Left lung (tissue), 14 donors: ENCODE measurements at places on chromosomes 7 and 10.
A peak's percentile ranks its signal among the peaks of the same experiment; 100 is the strongest.

- no peak for DNase-seq
Observed at GRCh38 chr7:152336754-152337368, 98.9 kb downstream of the KMT2C start.

- DNase-seq = no peak
Observed at GRCh38 chr7:35035511-35035961, 1.7 kb downstream of the DPY19L1 start.

DNA sequence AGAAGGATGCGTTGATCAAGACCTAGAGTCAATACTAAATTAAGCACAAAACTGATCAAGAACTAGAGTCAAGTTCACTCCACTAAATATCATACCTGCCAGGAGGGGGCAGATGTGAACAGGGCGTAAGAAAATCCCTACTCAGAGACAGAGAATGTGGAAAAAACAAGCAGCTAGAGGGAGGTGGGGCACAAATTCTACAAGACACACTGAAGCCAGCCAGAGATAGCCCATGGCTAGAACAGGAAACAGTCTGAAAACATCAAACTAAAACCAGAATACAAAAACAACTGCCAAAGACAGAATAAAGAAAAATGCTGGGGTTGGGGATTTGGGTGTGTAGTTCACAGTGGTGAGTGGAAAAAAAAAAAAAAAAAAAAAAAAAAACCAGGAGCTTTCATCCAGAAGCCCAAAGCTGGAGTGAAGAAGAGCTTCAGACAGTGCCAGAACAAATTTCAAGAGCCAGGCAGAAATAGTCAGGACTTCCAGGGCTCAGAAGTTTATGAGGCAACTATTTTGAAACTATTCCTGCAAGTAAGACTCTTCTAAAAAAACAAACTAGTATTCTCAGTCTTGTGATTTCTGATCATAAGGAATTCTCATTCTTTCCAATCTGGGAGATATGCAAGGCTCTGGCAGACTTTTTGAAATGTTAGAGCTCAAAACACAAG is 118.3 kb downstream of the CCDC71L start:
- no peak for DNase-seq

GRCh38 chr7:157442456-157442855 is 105.7 kb downstream of the DNAJB6 start:
- no peak for DNase-seq

DNA sequence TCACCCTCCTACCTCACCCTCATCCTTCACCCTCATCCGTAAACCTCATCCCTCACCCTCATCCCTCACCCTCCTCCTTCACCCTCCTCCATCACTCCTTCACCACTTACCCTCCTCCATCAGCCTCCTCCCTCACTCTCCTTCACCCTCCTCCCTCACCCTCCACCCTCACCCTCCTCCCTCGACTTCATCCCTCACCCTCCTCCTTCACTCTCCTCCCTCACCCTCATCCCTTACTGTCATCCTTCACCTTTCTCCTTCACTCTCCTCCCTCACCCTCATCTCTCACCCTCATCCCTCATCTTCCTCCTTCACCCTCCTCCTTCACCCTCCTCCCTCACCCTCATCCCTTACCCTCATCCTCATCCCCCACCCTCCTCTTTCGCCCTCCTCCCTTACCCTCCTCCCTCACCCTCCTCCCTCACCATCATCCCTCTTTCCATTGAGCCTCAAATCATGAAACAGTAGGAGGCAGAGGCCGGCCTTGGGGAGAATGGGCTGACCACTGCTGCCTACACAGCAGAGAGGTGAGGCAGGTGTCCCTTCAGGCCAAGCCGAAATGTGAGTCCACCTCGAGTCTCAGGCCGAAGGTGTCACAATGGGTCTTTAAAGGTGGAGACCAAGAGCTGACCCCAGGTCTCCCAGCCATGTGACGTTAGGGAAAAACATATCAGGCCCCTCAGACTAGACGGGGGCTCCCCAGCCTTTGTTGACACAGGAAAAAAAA is 53.0 kb downstream of the PDGFA start:
- no peak for DNase-seq

- DNase-seq = no peak
Observed at GRCh38 chr7:25598765-25599164, 370.5 kb upstream of the NPVF start.

DNA sequence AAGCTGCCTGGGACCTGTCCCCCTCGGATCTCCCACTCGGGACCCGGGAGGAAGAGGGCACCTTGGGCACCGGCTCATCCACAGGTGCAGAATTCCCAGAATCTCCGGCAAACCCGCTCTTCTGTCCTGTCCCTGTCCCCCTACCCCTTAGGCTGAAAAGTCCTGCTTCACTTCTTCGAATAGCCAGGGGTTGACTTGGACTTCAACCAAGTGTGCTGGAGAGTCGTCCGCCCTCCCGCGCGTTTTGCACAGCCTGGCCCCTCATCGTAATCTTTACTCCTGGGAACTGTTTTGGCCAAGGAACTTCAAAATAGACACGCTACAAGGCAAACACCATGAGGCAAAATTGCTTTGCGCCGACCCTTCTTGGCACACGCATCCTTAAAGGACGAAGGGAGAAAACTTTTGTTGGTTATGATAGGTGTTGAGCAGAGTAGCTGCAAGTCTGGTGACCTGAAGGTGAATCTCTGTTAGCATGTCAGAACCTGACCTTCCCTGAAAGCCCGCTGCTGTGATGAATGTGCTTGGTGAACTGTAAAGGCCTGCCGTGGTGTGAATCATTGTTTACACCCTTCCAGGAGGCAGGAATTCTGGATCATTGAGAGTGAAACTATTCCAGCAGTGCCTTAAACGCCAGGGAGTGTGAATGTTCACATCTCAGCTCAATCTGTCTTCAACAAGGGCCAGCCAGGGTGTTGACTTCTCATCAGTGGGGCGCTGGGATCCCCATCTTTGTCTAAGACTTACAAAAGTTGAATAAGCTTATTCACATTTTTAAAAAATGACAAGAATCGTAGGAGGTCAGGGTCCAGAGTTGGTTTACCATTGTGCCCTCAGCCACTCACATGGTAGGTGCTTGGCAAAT is 589 bp upstream of the RAPGEF5 start:
- no peak for DNase-seq

DNA sequence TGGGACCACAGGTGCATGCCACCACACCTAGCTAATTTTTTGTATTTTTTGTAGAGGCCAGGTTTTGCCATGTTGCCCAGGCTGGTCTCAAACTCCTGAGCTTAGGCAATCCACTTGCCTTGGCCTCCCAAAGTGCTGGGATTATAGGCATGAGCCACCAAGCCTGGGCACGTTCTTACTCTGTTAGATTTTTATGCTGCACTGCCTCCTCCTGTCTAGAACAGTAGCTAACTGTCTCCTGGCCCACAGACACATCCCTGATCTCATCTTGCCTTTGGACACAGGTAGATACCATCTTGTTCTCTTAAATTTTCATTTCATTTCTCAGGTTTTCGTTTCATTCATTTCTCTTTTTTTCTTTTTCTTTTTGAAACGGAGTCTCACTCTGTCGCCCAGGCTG is 41.1 kb downstream of the BLVRA start:
- DNase-seq = no peak

DNA sequence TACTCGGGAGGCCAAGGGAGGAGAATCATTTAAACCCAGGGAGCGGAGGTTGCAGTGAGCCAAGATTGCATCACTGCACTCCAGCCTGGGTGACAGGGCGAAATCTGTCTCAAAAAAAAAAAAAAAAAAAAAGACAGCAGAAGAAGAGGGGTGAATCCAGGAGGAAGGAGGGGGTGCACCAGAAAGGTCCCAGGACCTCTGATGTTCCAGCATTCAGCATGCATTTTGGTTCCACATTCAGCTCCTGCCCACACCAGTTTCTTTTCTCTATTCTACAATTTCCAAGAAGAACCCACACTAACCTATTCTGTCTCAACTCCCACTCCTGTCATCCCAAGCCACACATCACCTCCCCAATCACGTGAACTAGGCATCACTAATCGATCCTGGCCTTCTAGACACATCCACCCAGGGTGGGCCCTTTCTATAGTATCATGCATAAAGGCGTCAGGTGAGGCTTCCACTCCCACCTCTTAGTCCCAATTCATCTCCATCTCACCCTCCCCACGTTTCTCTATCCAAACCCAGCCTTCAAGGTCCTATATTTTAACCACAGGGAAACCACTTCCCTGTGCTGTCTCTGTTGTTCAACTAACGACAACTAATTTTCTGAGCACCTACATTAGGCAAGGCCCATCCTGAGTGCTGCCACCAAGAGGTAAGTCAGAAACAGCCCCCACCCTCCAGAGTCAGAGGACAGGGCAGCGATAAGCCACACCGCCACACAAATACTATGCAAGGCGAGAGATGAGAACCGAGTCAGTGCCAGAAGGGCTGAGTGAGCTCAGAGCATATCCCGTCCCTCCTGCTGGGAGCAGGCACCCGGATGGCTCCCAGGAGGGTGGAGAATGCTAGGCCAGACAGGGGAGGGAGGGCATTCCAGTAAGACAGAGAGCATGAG is 2.2 kb downstream of the ANXA11 start:
- no peak for DNase-seq

DNA sequence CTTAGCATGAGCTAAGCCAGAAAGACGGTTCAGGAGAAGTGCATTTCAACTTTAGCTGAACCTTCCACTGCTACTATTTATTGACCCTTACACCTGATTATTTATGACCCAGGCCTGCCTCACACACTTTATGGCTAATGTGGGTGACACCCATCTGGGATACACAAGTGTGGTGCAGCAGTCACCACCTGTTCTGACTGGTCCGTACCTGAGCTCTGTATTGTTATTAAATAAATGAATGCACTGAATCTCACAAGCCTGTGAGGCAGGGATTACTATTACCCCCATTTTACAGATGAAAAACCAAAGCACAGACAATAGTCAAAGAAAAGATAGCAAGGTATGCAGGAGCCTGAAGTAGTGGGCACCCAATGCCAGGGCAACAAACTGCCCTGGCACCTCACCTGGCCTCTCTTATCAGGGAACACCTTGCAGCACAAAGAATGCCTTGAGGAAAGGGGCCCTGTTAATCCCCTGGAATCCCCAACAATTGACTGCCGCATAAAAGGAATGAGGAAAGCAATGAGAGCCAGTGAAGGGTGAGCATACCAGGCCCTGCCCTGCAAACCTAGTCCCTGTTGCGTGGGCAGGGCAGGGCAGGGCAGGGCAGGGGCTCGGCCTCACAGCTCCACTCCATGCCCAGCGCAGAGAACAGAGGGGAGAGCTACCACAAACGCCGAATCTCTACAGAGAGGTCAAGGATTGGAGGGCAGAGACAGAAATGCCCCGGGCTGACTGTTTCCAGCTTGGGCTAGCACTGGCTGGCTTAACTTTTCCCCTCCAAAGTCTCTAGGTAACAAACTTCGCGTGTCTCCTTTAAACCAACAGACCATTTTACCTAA is 1.3 kb downstream of the ANXA11 start:
- no peak for DNase-seq

- DNase-seq = no peak
Observed at GRCh38 chr10:46266306-46266985, 20.4 kb upstream of the ANTXRL start.

GRCh38 chr10:98074315-98074911 is 44.0 kb upstream of the CRTAC1 start:
- DNase-seq = peak; percentile 14

DNA sequence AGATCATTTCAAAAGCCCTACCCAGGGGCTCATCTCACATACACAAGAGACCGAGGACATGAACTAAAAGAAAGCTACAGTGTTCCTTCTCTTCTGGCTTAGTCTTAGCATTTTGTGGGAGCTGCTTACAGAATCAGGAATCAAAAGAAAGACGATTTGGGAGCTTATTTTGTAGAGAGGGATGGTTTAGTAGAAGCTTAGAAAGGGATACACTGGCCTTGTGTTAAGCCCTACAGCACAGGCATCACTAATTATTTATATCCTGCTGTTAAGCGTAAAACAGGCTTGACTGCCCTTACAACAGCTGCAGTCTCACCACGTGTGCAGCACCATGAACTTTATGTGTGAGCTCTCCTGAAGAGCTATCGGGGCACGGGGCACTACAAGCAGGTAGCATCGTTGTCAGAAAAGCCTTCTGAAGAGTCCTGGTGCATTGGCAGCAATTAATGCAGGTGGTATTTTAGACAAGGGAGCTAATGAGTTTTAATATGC is 798.3 kb downstream of the NXPH1 start:
- DNase-seq = no peak

GRCh38 chr10:113297226-113297625 is 255.6 kb upstream of the HABP2 start:
- DNase-seq = no peak

- no peak for DNase-seq
Observed at GRCh38 chr10:22693371-22693784, 21.0 kb downstream of the PIP4K2A start.

- DNase-seq = no peak
Observed at GRCh38 chr10:93615576-93616235, 3.4 kb downstream of the PDE6C start.
